H54 (cell line): ENCODE measurements at places on chromosomes 1 and 21.

DNA sequence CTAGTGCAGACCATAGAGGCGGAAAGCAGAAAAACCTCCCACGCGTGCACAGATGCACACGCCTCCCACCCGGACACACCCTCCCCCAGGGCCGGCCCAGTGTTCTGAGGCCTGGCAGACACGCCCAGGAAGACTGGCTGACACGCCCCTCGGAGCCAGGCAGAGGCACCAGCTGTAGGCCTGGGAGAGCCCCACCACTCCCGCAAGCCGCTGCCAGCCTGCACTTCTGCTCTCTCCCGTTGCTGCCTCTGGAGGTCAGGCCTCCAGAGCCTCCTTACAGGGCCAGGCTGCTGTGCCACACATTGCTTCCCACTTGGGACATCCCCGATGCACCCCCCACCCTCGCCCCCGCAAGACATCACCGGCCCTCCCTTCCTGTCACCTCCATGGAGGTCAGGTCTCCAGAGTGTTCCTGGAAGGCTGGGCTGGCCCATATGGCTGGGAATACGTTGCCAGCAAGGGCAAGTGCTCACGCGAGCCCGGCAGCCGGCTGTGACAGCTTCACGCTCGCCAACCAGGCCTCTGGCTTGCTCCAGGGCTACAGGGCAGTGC is 40.4 kb downstream of the CASZ1 start:
- peak; percentile 38 for DNase-seq

DNA sequence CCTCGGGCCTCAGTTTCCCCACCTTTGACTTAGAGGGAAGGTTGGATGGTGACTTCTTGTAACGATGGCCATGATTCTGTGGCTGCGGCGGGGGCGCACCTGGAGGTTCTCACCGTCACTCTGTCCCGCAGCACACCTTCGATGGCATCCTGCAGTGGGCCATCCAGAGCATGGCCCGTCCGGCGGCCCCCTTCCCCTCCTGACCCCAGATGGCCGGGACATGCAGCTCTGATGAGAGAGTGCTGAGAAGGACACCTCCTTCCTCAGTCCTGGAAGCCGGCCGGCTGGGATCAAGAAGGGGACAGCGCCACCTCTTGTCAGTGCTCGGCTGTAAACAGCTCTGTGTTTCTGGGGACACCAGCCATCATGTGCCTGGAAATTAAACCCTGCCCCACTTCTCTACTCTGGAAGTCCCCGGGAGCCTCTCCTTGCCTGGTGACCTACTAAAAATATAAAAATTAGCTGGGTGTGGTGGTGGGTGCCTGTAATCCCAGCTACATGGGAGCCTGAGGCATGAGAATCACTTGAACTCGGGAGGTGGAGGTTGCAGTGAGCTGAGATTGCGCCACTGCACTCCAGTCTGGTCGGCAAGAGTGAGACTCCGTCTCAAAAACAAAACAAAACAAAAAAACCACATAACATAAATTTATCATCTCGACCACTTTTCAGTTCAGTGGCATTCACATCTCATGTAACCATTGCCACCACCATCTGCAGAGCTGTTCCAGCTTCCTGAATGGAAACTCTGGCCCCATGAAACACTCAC is 2.1 kb upstream of the PFKL start:
- DNase-seq, result peak; percentile 99

- DNase-seq, result no peak
Observed at GRCh38 chr1:211791979-211792378, 38.6 kb downstream of the LPGAT1 start.

- DNase-seq, result no peak
Observed at GRCh38 chr1:6757719-6758435, 27.4 kb upstream of the CAMTA1 start.

DNA sequence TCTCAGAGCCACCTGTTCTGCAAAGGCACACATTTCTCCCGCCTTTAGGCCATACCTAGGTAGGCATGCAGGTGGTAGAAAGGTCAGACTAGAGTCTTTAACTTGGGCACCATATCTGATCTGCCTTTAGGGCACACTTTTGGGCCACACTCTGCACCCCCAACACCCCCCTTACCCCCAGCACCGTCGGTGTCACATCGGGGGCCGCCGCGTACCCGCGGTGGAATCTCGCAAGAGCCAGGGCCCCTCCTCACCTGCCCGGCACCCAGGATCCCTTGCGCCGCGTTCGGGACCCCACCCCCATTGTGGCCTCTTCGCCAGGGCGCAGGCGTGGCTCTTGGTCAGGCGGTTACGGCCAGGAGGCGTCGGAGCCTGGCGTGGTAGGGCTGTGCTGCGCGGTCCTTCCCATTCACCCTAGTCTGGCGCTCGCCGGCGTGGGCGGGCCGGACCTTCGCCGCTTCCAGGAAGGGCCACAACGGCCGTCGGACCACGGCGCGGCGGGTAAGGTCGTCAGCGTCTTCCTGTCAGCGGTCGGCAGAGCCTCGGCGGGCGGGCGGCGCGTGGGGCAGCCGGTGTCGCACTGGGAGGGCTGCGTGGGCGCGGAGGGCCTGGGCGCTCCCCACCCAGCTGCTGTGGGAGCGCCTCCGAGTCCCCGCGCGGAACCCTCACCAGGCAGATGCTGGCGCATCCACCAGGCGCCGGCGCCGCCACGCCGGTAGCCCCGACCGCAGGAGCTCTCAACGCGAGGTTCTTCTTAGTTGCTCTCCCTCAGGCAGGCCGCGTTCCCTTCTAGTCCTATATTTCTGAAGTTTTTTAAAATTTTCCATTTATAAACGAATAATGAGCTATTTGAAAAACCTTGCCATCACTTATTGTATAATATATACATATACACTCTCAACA is at the start of gene DNAH14:
Gene DNAH14 (plus strand): TSS at position 341 of the 903 bp plus-strand sequence. CDS start 23,028 bp downstream, outside the sequence.
- no peak for DNase-seq
